Brain microvascular endothelial cell (primary cell): ENCODE measurements at places on chromosomes 6 and 20.

GRCh38 chr6:129774697-129775447, 64.9 kb upstream of the ARHGAP18 start:
- peak; percentile 65 for DNase-seq

- no peak for DNase-seq
Observed at GRCh38 chr6:138204792-138205384, 13.4 kb downstream of the PBOV1 start.

- DNase-seq: no peak
Observed at GRCh38 chr6:16359563-16359962, 121.2 kb downstream of the GMPR start.

- no peak for DNase-seq
Observed at GRCh38 chr20:16554766-16555543, 18.3 kb downstream of the KIF16B start.

DNA sequence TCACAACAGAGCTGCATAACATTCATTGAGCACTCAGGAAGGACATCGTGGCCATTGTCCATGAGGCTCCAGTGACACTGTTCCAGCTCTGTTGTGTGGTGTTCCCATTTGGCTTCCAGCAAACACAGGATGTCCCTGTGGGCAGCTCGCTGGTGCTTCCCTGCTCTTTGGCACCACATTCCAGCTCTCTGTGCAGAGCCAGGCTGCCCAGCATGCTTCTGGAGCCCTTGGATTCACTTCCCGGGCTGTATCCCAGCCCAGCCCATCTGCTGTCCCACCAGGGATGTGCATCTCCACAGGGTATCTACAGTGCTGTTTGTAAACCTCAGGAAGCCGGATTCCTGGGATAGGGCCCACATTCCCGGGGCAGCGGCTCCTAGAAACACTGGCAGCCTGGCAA, 57.2 kb downstream of the CTCFL start:
- no peak for DNase-seq

- no peak for DNase-seq
Observed at GRCh38 chr6:136822046-136822375, 381 bp upstream of the PEX7 start.

DNA sequence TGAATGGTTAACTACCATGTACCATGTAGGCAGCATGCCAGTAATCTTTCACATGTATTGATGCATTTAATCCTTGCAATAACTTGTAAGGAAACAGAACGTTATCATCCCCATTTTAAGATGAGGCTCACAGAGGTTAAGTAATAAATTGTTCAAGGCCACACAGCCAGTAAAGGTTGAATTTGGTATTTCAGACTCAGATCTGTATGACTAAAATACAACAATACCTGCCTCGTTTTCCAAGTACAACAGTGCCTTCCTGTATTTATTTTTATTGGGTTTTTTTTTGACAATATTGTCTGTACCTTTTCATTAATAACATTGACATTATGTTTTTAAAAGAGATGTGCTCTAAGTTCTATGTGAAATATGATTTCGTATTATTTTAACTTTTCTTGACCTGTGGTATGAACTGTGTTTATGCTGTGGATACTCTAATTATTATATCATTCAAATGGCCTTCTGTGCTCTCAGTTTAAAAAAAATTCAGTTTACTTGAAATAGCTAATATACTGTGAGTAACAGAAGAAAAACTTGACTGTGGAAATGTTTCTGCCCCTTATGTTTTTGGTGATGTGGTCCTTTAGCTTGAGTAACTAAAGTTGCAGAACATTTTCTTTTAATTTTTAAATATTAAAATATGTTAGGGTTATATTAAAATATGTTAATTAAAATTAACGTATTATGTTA, 39.7 kb downstream of the XRN2 start:
- no peak for DNase-seq

DNA sequence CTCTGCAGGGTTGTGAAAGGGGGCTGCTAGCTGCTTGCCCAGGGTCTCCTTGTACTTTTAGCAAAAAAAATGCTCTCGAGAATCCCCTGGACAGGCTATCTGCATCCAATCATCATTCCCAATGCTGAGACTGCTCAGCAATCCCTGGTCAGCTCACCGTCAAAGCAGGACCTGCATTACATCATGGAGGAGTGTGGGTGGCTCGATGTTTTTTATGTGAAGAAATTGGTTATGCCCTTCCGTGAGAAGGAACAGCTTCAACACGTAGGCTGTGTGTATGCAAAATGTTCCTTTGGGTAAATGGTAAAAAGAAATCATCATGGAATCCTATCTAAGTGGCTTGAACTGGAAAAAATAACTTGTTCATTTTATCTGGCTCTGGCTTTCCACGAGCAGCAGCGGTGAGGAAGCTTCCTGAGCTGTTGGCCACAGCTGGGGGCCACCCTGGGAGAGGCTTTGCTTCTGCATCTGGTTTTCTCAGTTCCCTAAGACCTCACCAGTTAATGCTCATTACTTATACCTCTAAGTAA, 111.4 kb downstream of the FYN start:
- DNase-seq: peak; percentile 69

GRCh38 chr6:32854376-32855178, 585 bp downstream of the PSMB9 start:
- no peak for DNase-seq

DNA sequence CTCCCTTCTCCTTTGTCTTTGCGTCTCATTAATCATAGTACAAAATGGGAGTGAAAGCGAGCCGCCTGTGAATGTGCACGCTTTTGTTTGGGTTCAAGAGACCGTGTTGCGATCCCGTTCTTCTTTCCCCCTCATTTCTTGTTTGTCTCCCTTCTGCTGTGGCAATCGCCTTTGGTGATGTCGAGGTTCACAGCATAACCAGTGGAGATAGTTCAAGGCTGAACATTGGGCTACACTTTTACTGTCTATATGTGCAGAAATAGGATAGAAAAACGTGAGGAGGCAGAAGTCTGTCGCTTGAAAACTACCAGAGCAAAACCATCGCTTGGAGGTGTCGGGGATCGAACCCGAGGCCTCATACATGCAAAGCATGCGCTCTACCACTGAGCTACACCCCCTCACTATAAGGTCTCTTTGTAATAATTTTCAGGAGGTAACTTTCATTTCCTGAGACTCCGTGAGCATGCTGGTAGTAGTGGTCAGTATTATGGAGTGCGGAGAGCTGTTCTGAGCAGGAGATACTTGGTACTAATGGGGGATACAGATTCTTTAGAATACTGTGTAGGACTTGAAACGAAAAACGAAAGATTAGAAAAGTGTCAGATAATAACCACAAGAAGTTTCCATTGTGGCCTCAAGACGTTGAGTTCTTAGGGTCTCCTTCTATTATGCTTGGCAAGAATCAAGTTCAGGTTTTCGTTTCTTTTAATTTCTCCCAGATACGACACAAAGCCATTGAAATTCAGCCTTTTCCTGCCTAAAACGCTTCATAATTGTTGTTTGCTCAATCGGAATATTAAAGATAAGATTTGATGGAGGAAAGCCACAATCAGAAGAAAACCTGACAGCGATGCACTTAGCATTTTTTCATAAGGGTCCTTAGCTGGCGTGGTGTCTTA, 106.6 kb downstream of the TRIM27 start:
- peak; percentile 90 for DNase-seq

GRCh38 chr20:39270837-39271604, 308.9 kb downstream of the DHX35 start:
- DNase-seq: no peak

- DNase-seq: no peak
Observed at GRCh38 chr20:5947276-5947675, 3.1 kb downstream of the TRMT6 start.
